ENCODE measurements at places on chromosomes 2 and 18.

- no peak for DNase-seq
Observed at GRCh38 chr2:209460151-209460761, 36.4 kb downstream of the MAP2 start.

DNA sequence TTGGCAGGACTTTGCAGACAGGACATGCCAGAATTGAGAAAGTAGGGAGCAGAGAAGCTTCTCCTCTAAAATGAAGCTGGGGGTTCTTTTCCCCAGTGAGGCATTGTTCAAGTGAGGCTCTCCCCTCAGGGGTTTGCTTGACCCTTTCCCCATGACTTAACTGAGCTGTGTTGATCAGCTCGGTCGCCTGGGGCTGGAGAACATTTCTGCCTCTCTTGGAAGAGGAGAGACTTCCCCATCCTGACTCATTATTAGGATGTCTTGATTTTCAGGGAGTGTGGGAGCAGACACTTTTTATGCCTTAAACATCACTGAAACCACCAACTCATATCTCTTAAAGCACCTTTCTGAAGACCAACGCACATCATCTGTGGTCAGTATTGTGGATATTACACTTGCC lies 27.9 kb upstream of the GLI2 start:
- no peak for DNase-seq

- DNase-seq = no peak
Observed at GRCh38 chr2:234981197-234982095, 29.6 kb downstream of the SH3BP4 start.

DNA sequence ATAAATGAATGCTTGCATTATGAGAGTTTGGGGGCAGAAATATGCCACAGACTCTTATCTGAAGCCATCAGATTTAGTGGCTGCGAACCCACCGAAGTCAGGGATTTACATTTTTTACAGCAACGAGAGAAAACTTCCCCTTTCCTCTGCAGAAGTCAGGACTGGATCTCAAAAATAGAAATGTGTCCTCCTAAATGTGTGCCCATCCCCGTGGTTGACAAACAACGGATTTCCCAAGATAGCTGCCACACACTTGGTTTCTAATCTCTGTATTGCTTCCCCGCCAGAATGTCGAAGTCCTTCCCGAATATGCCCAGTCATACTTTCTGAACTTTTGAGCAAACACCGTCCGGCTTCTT lies 879 bp upstream of the ADAM23 start:
- no peak for DNase-seq

DNA sequence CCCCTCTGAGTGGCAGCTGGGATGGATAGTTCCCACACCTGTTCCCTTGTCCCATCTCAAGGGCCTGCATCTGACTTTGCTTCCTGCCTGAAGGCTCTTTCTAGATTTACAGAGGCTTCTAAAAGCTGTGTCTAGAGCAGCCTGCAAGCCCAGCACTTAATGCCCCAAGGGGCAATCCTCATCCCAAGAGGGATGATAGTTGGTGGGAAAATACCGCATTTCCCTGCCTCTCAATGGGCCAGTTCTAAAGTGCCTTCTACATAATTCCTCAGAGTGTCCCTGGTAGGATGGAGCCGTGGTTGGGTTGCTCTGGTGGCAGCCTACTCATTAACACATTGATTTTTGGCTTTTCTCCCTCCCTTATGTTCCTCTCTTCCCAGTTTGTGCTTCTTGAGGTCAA lies 29.5 kb downstream of the LAMA3 start:
- DNase-seq = no peak

DNA sequence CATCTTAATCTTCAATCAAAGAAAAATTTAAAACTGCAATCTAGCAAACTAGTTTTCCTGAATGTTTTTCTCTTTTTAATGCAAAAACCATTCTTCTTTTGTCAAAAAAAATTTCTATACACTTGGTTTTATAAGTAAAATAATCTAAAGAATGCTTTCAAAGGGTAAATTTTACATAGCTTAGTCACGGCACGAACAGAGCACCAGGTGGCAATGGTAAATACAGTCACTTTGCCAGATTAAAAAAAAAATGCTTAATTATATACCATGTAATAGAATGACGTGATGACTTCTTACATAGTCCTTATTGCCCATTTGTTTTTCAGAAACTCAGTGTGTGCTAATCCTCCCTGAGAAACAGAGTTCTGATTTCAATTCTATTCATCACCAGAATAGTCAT lies 10.4 kb downstream of the FEZ2 start:
- DNase-seq = no peak

GRCh38 chr18:46677611-46678010 lies 20.6 kb upstream of the LOXHD1 start:
- DNase-seq = no peak

GRCh38 chr2:218129458-218130135 lies 3.8 kb downstream of the CXCR2 start:
- DNase-seq = no peak

- DNase-seq = no peak
Observed at GRCh38 chr2:121727950-121728349, 8.7 kb downstream of the NIFK start.

DNA sequence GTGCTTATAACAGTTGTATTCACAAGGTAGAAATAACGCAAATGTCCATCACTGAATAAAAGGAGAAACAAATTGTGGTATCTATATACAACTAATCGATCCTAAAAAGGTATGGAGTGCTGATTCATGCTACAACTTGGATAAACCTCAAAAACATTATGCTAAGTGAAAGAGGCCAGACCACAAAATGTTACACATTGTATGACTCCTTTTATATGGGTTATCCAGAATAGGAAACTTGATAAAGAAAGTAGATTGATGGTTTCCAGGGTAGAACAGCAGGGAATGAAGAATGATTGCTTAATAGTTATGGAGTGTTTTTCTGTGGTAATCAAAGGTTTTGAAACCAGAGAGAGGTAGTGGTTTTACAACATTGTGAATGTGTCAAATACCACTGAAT lies 432.2 kb upstream of the TRIB2 start:
- DNase-seq = no peak

DNA sequence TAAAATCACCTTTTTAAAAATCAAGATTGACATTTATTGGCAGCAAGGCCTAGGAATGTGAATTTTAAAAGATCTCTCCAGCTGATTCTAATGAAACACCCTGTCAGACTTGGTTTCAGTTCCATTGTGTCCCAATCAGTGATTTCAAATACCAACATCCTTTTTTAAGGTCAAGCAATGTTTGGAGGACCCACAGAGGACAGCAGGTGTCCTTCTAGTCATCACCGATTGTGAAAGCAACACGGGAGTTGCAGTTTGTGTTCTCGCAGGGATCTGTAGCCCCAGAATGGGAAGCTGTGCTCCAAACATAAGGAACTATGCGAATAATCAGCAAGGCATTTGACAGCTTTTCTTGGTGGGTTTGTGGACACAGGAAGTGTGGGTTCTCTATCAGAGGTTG lies 4.5 kb upstream of the KIDINS220 start:
- DNase-seq = no peak

DNA sequence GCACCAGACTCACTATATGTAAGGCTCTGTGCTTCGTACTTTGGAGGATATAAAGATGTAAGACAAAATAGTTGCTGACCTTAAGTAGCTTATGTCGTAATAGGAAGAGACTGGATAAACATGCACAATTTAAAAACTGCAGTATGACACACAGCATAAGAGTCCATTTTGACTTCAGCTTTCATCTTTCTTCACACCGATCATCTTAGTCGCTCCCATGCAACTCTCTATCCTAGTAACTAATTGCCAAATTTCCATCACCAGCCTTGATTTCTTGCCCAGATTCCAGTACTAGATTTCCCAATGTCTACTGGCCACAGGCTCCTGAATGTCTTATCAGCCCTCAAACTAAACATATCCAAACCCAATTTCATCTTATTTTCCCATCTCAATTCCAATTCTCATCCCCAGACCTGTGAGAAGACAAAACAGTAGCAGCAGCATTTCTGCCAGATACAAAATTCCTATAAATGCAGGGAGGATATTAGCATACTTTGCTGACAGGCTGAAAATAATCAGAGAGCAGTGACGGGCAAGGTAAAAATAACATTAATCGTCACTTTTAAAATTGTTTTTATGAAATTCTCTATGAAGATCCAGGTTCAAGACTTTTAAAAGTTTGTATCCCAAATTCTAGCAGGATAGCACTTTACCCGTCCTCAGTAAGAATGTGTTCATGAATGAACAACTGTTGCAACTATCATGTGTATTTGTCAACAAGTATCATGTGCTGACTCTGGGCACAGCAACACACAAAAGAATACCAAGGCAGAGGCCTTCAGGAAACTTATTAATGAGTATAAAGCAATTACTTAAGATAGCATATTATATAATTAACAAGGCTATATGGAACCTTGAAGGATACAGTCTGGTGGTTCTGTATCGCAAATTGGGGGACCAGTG lies 42.2 kb downstream of the KIDINS220 start:
- DNase-seq = no peak

GRCh38 chr2:30588994-30589393 lies 141.9 kb downstream of the LCLAT1 start:
- DNase-seq = no peak

DNA sequence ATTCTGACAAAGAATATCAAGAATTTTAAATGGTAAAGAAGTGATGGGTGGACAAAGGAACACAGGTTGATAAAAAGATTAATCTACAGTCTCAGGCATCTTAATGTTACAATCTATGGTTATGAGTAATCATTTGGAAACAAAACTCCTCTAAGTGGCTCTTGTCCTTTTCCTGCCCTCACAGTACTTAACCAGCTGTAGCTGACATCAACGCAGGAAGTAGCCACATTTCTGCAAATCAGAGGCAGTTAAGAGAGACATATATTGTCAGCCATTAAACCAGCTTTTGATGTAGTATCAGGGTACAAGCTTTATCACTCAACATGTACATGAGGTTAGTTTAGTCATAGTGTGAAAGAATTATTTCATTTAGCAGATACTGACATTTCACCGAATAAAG lies 244.6 kb downstream of the NR4A2 start:
- no peak for DNase-seq

DNA sequence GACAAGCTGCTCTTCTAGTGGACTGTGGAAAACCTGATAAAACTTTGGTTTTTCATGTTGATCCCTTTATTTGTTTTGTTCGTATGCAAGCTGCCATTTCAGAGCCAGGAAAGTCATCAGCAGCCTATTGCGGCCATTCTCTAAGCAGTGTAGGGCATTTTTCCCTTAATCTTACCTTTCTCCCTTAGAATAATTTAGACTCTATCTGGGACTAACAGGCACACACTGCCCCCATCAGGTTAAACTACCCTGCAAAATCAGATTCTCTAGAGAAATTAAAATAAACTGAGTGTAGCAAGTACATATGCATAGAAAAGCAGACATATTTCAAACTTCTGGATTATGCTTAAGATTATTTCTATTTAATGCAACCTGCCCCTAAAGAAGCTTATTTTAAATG lies 347.5 kb downstream of the METTL4 start:
- DNase-seq = no peak

DNA sequence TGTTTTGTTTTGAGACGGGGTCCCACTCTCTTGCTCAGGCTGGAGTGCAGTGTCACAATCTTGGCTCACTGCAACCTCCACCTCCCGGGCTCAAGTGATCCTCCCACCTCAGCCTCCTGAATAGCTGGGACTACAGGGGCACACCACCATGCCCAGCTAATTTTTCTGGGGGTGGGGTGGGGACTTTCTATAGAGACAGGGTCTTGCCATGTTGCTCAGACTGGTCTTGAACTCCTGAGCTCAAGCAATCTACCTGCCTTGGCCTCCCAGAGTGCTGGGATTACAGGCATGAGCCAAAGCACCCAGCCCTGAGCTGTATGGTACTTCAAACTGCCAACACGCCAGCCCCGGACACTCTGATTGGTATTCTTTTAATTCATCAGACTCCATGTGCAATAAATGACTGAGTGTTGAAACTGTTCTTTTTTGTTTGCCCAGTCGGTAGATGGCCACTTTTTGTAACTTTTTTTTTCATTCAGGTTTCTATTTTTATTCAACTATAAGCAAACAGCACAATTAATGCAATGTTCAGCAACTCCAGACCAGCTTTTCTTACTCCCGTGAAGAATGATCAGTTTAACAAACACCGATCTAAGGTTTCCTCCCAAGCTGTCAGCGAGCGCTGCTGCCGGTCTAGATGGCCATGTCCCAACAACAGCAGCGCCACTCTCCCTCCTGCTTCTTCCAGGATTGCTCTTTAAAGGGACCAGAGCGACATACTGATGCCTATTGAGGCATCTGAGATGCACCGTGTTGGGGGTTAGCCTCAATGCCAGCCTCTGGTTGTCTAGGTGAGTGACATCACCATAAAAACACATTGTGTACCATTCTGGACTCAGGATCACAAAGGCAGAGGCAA lies 12.5 kb upstream of the TGOLN2 start:
- no peak for DNase-seq

- no peak for DNase-seq
Observed at GRCh38 chr2:119864318-119864717, 104.6 kb downstream of the PTPN4 start.

- DNase-seq = no peak
Observed at GRCh38 chr2:27446057-27446456, 3.9 kb downstream of the KRTCAP3 start.

GRCh38 chr2:111534910-111535352 lies 349.1 kb downstream of the ANAPC1 start:
- no peak for DNase-seq

GRCh38 chr2:241031436-241032165 lies 33.2 kb downstream of the SNED1 start:
- no peak for DNase-seq

DNA sequence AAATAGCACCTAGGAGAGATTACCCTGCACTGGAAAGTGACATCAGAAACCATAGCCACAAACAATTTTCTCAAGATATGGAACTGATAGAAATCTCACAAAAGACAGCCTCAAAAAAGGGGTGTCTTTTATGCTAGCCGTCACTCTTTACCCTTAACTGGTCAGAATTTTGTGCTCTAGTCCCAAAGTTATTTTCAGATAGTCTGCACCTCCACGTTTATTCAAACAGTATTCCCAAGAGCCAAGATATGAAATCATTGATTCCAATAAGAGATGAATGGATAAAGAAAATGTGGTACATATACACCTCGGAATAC lies 23.5 kb upstream of the PMAIP1 start:
- no peak for DNase-seq

- no peak for DNase-seq
Observed at GRCh38 chr2:142974288-142975024, 97.0 kb downstream of the KYNU start.

DNA sequence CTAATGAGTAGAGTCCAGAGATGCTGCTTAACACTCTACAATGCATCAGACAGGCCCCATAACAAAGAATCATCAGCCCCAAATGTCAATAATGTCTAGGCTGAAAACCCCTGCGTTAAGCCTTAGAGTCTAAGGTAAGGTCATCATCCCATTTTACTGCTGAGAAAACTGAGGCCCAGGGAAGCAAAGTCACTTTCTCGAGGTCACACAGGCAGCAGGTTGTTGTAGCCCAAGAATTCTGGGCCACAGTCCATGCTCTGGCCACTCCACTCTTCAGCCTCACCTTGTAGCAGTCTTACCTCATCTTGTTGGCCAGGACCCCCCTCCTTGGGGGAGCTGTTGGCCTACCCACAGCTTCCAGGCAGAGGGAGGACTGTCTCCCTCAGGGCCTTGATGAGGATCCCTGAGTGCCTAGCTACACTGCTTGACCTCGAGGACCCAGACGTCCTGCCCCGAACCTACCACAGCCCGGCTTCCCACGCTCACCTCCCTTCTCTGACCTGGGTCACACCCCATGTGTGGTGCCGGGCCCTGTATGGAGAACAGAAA lies 54.4 kb downstream of the SMAD7 start:
- DNase-seq = no peak
